ENCODE measurements at places on chromosomes 1 and 21. TPM values are rescaled to one million over a fixed set of nuclear protein-coding genes. Genes with fewer than 3 reads are reported as not detected.

Gene TAS1R1
- total RNA-seq = not detected

Gene LCE6A
- not detected for total RNA-seq

DNA sequence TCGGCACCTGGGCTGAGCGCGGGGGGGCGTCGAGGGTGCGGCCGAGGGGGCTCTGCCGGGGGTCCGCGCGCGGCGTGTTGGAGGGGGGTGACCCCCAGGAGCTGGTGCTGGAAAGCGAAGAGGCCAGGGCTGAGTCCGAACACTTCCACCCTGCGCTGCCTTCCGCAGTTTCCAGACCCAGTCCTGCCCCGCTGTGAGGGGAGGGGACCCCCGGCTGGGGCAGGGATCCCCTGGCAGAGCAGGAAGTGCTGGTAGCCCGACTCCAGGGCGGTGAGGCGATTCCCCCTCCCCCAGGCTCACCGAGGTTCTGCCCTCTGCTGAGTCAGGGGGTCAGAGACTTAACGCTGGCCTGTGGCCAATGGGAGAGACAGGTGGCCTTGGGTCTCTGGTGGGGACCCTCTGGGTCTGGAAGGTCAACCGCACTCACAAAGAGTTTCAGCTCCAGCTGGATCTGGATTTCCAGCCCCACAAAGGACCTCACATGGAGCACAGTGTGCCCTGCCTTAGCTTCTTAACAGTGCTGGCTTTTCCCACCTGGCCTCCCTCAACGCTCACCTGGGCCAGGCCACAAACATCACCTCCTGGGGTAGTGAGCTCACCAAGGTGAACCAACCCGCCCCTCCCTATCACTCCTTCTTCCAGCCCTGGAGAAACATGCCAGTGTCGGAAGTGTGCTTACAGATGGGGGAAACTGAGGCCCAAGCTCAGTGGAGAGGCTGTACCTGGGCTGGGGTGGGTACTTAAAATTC is 39.8 kb upstream of the SYNC start:
- H3K27me3 ChIP-seq = peaks cover 4% of the 10 kb centered on the region
- H3K4me3 ChIP-seq = peak overlapping the region; percentile 70
- no peak overlapping the region for H3K27ac ChIP-seq
- H3K36me3 ChIP-seq = no peaks in the 10 kb centered on the region

- peaks cover 15% of the 10 kb centered on the region for H3K4me1 ChIP-seq
- DNase-seq = no peak
- H3K4me3 ChIP-seq = no peak overlapping the region
- H3K27me3 ChIP-seq = peaks cover 7% of the 10 kb centered on the region
- no peak overlapping the region for H3K27ac ChIP-seq
Observed at GRCh38 chr1:87201768-87202167, 126.9 kb upstream of the LMO4 start.

DNA sequence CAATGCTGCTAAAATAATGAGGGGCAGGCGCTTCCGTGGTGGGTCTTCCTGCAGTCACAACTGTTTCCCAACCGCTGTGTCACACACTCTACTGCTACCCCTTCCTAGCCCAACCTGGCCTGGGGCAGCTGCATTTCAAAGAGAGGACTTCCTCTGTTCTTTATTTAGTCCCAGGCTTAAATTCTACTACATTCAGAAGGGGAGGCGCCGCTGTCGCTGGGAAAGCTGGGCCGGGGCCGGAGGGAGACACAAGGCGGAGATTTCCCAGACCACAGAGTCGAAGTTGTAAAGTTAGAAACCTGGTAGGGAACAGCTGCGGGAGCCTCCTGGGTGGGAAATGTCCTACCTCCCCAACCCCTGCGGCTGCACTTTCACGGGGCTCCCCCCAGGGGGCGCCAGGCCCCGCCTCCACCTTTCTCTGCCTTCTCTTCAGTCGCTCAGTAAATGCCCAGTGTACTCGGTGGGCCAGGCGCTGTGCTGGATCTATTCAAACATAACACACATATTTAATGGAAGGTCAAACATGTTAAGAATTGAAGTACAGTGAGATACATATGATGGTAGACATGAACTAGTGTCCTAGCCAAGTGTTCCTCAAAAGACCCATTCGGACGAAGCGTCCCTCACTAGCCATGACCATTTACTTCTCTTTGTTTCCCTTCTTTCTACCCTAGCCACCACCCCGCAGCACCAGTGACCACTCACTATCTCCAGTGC is 23.1 kb downstream of the DYRK3 start:
- no peak overlapping the region for H3K4me3 ChIP-seq
- no peak for DNase-seq
- no peak overlapping the region for H3K27ac ChIP-seq
- peaks cover 5% of the 10 kb centered on the region for H3K36me3 ChIP-seq

Gene TMEM82
- not detected for total RNA-seq

Gene PLEKHG5
- 6.2 TPM for total RNA-seq

- H3K27me3 ChIP-seq = no peaks in the 10 kb centered on the region
- no peak overlapping the region for H3K27ac ChIP-seq
- no peak overlapping the region for H3K4me3 ChIP-seq
- peaks cover 12% of the 10 kb centered on the region for H3K4me1 ChIP-seq
- DNase-seq = no peak
- no peaks in the 10 kb centered on the region for H3K36me3 ChIP-seq
Observed at GRCh38 chr1:150021191-150021694, 10.7 kb upstream of the OTUD7B start.

- DNase-seq = peak; percentile 28
- H3K27me3 ChIP-seq = peaks cover 9% of the 10 kb centered on the region
- H3K4me1 ChIP-seq = peaks cover 30% of the 10 kb centered on the region
- H3K36me3 ChIP-seq = peaks cover 27% of the 10 kb centered on the region
- peak overlapping the region; percentile 73 for H3K27ac ChIP-seq
Observed at GRCh38 chr1:19000065-19000464, 43.6 kb upstream of the IFFO2 start.

DNA sequence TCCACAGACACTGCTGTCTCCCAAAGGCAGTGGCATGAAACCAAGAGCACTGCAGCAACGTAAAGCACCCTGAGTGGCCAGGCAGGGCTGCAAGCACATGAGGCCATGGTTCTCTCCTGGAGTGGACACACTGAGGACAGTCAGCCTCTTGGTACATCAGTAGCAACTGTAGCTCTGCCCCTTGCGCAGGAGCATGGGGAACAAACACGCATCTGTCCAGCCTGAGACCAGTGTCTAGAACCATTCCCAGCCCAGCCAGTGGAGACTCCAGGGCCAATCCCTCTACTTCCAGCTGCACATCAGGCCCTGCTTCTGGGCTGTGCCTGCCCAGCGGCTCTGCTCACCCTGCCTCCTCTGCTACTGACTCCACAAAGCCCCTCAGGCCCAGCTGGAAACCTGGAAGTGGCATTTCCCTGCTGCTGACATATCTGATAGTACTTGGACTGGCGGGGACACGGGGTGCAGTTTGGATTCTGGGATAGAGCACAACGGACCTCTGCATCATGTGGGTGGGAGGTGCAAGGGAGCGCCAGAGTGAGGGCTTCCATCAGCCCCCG is 49.0 kb downstream of the TOR1AIP2 start:
- H3K4me1 ChIP-seq = peaks cover 14% of the 10 kb centered on the region
- DNase-seq = no peak
- H3K27me3 ChIP-seq = peaks cover 10% of the 10 kb centered on the region
- H3K4me3 ChIP-seq = no peak overlapping the region

GRCh38 chr1:90694846-90695245 is 22.3 kb downstream of the BARHL2 start:
- no peak for DNase-seq
- no peaks in the 10 kb centered on the region for H3K36me3 ChIP-seq
- no peak overlapping the region for H3K4me3 ChIP-seq
- no peak overlapping the region for H3K27ac ChIP-seq
- no peaks in the 10 kb centered on the region for H3K27me3 ChIP-seq
- H3K4me1 ChIP-seq = no peaks in the 10 kb centered on the region

- H3K4me3 ChIP-seq = no peak overlapping the region
- DNase-seq = no peak
- H3K27ac ChIP-seq = no peak overlapping the region
- no peaks in the 10 kb centered on the region for H3K4me1 ChIP-seq
- H3K36me3 ChIP-seq = no peaks in the 10 kb centered on the region
- H3K27me3 ChIP-seq = no peaks in the 10 kb centered on the region
Observed at GRCh38 chr1:95518310-95518709, 284.3 kb downstream of the RWDD3 start.

Gene KCNQ4
- total RNA-seq = not detected

GRCh38 chr1:244971552-244972216 is 107.3 kb upstream of the HNRNPU start:
- peak overlapping the region; percentile 94 for H3K4me3 ChIP-seq
- peak overlapping the region; percentile 98 for H3K27ac ChIP-seq
- H3K27me3 ChIP-seq = peaks cover 1% of the 10 kb centered on the region
- H3K4me1 ChIP-seq = peaks cover 36% of the 10 kb centered on the region
- DNase-seq = no peak

DNA sequence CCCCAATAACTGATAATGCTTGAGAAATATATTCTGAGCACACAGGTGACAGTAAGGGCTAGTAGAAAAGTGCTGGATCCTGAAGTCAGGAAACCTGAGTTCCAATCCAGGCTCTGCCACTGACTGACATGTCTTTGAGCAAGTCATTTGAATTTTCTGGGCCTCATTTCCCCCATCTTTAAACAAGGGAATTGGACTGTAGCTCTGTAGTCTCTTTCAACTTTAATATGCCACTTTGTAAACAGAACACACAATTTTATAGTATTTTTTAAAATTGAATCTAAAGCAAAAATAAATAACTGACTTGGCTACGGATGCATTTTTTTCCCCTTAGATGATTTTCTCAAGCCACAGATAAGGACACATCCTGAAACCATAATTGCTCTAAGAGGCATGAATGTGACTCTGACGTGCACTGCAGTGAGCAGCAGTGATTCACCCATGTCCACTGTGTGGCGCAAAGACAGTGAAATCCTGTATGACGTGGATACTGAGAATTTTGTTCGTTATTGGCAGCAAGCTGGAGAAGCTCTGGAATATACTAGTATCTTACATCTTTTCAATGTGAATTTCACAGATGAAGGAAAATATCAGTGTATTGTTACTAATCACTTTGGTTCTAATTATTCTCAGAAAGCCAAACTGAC is 37.0 kb downstream of the LRIG2 start:
- peak overlapping the region; percentile 94 for H3K27ac ChIP-seq
- peaks cover 34% of the 10 kb centered on the region for H3K4me1 ChIP-seq
- H3K4me3 ChIP-seq = peak overlapping the region; percentile 52
- peak; percentile 96 for DNase-seq

- no peaks in the 10 kb centered on the region for H3K4me1 ChIP-seq
- H3K27me3 ChIP-seq = peaks cover 55% of the 10 kb centered on the region
- H3K36me3 ChIP-seq = no peaks in the 10 kb centered on the region
Observed at GRCh38 chr1:25657883-25658760, 41.5 kb downstream of the MAN1C1 start.

DNA sequence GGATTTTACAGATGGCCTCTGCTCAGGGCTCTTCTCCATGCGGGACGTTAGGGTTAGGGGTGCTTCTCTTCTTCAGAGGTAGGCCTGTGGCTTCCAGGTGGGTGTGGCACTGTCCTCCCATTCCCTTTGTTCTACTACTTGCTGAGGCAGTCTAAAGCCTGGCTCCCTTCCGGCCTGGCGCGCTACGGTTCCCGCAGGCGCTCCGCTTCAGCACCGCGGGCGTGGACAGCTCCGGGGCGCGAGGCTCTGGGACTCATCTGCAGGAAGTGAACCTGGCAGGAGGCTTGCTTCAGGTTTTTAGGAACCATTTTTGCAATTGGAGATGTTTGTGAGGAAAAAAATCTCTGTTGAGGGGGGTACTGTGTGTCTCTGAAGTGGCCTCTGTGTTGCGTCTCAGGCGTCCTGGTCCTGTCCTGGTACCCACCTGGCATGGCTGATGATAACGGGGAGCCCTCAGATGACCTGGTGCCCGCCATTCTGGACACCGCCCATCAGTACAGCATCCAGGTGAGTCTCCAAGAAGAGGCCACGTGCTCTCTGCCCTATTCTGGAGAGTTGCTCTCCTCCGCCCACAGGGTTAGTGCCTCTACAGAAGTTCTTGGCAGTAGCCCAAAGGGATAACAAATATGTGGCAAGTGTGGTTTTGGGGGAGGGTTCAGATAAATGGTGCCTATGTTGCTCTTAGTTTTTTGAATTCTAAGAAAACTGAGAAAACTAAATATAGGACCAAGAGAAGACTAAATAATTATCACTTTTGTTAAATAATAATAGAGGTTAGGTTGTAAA is 1.9 kb downstream of the MANEAL start:
- H3K4me3 ChIP-seq = no peak overlapping the region
- H3K27me3 ChIP-seq = peaks cover 4% of the 10 kb centered on the region
- no peak for DNase-seq
- H3K4me1 ChIP-seq = peaks cover 19% of the 10 kb centered on the region
- no peaks in the 10 kb centered on the region for H3K36me3 ChIP-seq

Gene IKBKE
- 15.8 TPM for total RNA-seq

- DNase-seq = no peak
- peaks cover 16% of the 10 kb centered on the region for H3K4me1 ChIP-seq
- H3K27ac ChIP-seq = no peak overlapping the region
- no peak overlapping the region for H3K4me3 ChIP-seq
- H3K27me3 ChIP-seq = peaks cover 3% of the 10 kb centered on the region
- H3K36me3 ChIP-seq = no peaks in the 10 kb centered on the region
Observed at GRCh38 chr1:28296401-28297261, 32.2 kb upstream of the MED18 start.

- H3K4me1 ChIP-seq = no peaks in the 10 kb centered on the region
- DNase-seq = no peak
- H3K36me3 ChIP-seq = no peaks in the 10 kb centered on the region
- peaks cover 2% of the 10 kb centered on the region for H3K27me3 ChIP-seq
Observed at GRCh38 chr1:110718452-110718851, 43.7 kb upstream of the KCNA3 start.

Gene GPR25
- total RNA-seq = not detected

DNA sequence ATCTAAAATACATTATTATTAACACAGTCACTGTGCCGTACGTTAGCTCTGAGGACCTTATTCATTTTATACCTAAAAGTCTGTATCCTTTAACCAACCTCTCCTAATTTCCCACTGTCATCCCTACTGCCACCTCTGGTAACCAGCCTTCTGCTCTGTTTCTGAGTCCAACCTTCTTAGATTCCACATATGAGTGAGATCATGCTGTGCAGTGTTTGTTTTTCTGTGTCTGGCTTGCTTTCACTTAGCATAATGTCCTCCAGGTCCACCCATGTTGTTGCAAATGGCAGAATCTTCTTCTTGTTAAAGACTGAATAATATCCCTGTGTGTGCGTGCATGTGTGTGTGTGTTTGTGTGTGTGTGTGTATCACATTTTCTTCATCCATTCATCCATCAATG is 64.2 kb downstream of the ETS2 start:
- peaks cover 3% of the 10 kb centered on the region for H3K27me3 ChIP-seq
- H3K36me3 ChIP-seq = 0 out of 2 replicates have a peak, but pooled peaks cover 5% of the 10 kb centered on the region
- no peak overlapping the region for H3K27ac ChIP-seq

- H3K4me3 ChIP-seq = no peak overlapping the region
- no peak for DNase-seq
- H3K27me3 ChIP-seq = no peaks in the 10 kb centered on the region
- H3K4me1 ChIP-seq = no peaks in the 10 kb centered on the region
- no peak overlapping the region for H3K27ac ChIP-seq
Observed at GRCh38 chr1:68918563-68918962, 421.7 kb upstream of the DEPDC1 start.

- no peak overlapping the region for H3K27ac ChIP-seq
- H3K4me3 ChIP-seq = peak overlapping the region; percentile 25
- H3K36me3 ChIP-seq = no peaks in the 10 kb centered on the region
- DNase-seq = peak; percentile 36
Observed at GRCh38 chr1:209659909-209660308, 7.7 kb upstream of the LAMB3 start.

GRCh38 chr1:192418552-192419285 is 101.9 kb downstream of the RGS21 start:
- H3K27me3 ChIP-seq = no peaks in the 10 kb centered on the region
- H3K4me1 ChIP-seq = no peaks in the 10 kb centered on the region
- no peak overlapping the region for H3K27ac ChIP-seq
- H3K4me3 ChIP-seq = no peak overlapping the region
- no peaks in the 10 kb centered on the region for H3K36me3 ChIP-seq
